ENCODE measurements at places on chromosomes 3 and 15.

GRCh38 chr15:57363661-57364060 lies 12.6 kb upstream of the CGNL1 start:
- no peak for DNase-seq

GRCh38 chr3:19267040-19267439 lies 118.7 kb downstream of the KCNH8 start:
- DNase-seq, result no peak

- no peak for DNase-seq
Observed at GRCh38 chr3:64799606-64800005, 111.8 kb upstream of the ADAMTS9 start.

- DNase-seq, result no peak
Observed at GRCh38 chr15:39784125-39784524, 1.5 kb upstream of the FSIP1 start.

DNA sequence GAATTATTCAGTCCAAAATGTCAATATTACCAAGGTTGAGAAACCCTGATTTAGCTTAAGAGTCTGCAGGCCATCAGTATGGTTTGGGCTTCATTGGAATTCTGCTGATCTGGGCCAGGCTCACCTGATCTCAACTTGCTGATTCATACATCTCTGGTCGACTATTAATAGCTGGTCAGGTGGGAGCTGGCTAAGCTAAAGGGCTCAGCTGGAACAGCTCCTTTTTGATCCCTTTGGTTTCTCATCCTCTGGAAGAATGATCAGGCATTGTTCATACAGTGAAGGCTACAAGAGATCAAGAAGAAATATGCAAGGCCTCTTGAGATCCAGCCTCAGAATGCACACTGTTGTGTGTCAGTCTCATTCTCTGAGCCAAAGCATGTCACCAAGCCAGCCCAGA lies 123.3 kb upstream of the MME start:
- DNase-seq, result no peak

- DNase-seq, result peak; percentile 75
Observed at GRCh38 chr15:61835496-61836106, 224.6 kb downstream of the VPS13C start.

DNA sequence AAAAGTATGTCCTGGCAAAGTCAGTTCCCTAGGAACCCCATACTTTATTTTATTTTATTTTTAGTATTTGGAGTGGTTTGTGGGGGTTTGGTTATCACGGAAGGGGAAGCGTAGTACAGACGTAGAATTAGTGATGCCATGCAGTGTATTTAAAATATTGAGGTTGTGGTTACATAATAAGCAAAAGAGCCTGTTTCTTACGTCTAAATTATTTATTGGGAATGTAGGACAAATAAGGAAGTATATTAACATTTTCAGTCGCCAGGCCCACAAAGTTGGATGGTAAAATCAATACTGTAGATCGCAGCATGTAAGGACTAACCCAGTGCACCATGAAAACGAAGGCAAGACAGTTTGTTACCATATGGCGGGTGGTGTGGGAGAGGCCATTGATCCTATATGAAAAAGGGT lies 558 bp downstream of the DTWD1 start:
- no peak for DNase-seq

- no peak for DNase-seq
Observed at GRCh38 chr3:97914388-97914787, 57.8 kb downstream of the RIOX2 start.

GRCh38 chr3:190618330-190619030 lies 104.6 kb downstream of the IL1RAP start:
- DNase-seq, result no peak

- DNase-seq, result no peak
Observed at GRCh38 chr3:188868803-188869202, 303.0 kb upstream of the TPRG1 start.

DNA sequence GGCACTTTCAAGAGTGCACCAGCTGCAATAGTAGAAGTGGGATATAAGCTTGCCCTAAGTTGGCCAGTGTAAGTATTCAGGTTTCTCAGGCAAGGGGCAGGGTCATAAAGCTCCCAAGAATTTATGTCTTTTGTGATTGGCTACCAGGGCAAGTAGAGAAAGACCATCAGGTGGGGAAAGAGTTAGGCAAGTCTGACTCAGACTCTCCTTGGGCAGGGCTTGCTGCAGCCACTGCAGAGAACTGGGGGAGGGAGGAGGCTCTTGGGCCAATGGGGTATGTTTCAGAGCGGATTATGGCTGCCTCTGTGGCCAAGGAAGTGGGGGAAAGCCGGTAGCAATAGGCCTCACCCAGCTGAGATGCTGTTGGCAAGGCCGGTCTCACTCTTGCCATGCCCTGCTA lies 44.6 kb upstream of the SLC25A36 start:
- no peak for DNase-seq

DNA sequence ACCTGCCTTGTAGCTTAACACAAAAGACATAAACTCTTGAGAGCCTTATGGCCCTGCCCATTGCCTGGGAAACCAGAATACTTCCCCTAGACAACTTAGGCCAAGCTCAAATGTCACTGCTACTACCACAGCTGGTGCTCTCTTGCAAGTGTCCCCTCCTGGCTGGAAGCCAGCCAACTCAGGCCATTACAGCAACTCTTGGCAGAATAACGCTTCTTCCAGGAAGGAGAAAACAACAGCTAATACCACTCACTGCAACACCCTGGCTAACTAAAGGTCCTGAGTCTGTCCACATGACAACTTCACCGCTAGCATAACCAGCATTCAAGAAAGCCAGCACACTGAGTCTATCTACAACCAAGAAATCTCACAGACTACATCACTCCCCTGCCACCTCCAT lies 5.1 kb upstream of the B4GALT4 start:
- DNase-seq, result no peak

- peak; percentile 29 for DNase-seq
Observed at GRCh38 chr15:70523192-70523591, 240.2 kb downstream of the UACA start.

- DNase-seq, result peak; percentile 82
Observed at GRCh38 chr3:25783661-25784512, 644 bp upstream of the NGLY1 start.

DNA sequence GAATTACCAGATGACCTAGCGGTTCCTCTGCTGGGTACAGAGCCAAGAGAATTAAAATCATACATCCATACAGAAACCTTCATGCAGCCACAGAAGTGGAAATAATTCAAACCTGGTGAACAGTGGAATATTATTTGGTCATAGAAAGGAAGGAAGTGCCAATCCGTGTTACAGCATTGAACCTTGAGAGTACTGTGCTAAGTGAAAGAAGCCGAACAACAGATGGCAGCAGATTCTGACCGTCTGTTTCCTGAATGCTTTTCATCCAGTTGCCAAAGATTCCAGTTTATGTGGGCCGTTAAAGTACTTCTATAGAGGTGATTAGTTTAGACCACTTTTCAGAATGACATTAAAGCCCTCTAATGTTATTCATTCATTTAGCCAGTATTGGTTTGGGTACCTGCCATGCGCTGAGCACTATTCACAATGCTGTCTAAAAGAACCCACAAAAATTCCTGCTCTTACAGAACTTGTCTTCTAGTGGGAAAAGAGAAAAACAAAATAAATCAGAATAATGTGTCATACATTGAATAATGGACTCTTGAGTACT lies 45.8 kb upstream of the SENP5 start:
- DNase-seq, result no peak

- DNase-seq, result no peak
Observed at GRCh38 chr3:179513862-179514261, 48.9 kb upstream of the ACTL6A start.

DNA sequence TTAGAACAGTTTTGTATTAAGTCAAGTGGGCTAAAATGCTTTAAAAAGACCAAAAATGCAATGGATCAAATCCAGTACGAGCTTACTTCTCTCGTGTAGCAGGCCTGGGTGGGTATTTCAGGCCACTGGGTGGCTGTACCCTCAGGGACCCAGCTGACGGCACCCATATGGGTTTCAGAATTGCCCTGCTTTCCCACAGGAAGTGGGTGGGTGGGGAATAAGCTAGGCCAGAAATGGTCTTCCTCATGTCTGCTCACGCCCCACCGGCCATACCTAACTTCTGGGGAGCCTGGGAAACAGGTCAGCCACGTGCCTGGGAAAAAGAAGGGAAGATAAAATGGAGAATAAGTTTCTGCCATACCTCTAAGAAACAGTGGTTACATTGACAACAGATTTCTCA lies 20.3 kb downstream of the GPR160 start:
- DNase-seq, result no peak

- DNase-seq, result no peak
Observed at GRCh38 chr3:177034832-177035475, 162.3 kb downstream of the TBL1XR1 start.

- DNase-seq, result peak; percentile 65
Observed at GRCh38 chr3:38141173-38141951, 2.9 kb downstream of the MYD88 start.

DNA sequence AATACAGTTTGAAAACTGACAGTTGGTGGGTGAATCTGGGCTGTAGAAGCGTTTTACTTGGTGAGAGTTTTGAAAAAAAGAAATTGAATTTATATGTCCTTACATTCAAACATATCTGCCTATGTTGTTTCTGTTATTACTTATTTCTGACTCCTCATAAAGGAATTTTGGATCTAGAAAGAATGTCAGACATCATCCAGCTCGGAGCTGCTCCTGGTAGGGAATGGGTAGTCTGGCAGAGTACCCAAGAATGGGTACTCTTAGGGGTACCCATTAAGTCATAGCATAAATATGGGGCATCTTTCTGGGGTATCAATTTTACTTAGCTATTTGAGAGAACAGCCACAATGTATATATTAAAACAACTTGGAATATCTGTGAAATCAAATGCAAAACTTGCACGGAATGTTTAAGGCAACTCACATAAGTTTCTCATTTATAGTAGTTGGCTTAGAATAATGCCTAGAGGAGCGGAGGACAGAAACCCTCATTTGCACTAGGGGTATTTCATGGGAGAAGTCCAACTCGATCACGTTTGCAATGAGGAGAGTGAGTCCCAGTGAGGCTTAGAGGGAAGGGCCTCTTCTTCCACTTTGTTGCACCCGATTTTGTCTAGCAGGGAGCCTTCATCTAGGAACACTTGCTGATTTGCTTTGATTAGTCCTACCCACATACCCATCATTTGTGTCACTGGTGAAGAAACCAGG lies 2.4 kb upstream of the LARP6 start:
- DNase-seq, result no peak

- DNase-seq, result no peak
Observed at GRCh38 chr15:54579855-54580254, 601.6 kb downstream of the UNC13C start.

DNA sequence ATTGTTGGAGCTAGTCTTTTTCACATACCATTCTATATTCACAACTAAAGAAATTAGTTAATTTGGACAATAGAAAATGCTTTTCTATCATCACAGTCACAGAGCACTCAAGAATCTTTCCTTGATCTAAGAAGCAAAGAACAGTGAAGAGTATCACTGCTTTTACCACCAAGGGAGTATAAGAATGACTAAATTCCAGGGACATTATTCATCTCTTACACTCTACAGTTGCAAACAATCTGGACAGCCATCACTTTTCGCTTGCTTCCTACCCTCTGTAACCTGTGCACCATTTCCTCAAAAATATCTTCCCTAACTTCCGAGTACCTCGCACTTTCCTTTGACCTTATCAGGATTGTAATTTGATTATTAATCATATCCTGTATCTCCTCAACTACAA lies 359.5 kb upstream of the TMCO5A start:
- DNase-seq, result no peak

DNA sequence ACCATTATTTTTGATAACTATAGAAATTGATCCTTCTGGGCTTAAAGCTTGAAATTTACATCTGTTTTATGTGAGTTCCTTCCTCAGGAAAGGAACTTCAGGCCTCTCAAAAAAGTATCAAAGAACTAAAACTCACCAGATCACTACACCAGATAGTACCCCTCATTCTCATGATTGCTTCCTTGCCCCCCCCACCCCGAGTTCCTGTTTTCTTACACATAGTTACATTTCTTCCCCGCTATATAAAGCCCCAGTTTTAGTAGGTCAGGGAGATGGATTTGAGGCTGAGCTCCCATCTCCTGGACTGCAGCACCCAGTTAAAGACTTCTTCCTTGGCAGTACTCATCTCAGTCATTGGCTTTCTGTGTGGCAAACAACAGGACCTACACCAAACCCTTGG lies 80.3 kb upstream of the HRH1 start:
- DNase-seq, result peak; percentile 28

- DNase-seq, result no peak
Observed at GRCh38 chr3:64061628-64062027, 38.3 kb upstream of the PSMD6 start.

DNA sequence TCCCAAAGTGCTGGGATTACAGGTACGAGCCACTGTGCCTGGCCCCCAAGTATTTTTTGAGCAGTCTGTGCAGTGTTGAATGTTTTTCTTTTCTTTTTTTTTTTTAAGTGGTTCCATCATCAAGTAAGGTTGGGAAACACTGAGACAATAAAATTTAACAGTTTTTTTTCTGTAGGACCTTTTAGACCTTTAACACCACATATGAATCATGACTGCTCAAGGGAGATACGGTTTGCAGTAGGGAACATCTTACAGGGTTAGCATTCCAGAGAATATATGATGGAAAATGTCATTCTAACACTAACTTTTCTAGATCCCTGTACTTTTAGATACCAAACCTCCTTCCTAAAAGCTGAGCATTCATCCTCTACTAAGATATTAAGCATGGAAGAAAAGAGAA lies 41.7 kb downstream of the SNX4 start:
- DNase-seq, result no peak

- DNase-seq, result no peak
Observed at GRCh38 chr3:158519776-158520175, 51.2 kb upstream of the MLF1 start.

DNA sequence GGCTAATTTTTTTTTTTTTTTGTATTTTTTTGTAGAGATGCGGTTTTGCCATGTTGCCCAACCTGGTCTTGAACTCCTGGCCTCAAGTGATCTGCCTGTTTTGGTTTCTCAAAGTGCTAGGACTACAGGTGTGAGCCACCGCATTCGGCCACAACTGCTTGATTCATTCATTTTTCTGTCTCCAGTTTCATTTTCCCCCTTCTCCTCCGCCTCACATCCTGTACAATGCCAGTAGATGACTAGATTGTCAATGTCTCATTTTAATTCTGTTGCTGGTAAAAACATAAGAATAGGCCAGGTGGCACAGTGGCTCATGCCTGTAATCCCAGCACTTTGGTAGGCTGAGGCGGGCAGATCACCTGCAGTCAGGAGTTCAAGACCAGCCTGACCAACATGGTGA lies 12.0 kb upstream of the ZNF592 start:
- DNase-seq, result no peak

GRCh38 chr3:155516439-155516838 lies 223.0 kb upstream of the STRIT1 start:
- DNase-seq, result no peak

- no peak for DNase-seq
Observed at GRCh38 chr3:41141433-41142167, 57.7 kb upstream of the CTNNB1 start.

DNA sequence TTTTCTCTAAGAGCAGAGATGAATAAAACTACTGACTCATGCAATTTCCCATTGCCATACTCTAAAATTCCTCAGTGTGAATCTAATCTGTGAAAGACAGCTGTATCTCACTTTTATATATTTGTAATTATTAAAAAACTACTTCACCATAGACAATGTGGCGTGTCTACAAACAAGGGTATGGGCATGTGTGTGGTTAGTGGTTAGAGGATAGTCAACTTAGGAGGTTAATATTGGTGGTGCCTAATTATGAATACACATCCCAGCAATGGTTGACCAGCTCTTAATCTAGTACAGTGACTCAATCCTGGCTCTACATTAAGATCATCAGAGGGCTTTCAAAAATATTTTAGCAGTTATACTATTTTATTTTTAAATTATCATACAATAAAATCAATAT lies 94.5 kb downstream of the GOLIM4 start:
- no peak for DNase-seq

- DNase-seq, result no peak
Observed at GRCh38 chr3:197547306-197548011, 8.3 kb downstream of the BDH1 start.

GRCh38 chr3:188602620-188603019 lies 448.7 kb downstream of the LPP start:
- DNase-seq, result no peak
